ENCODE measurements at places on chromosomes 6 and 20.

GRCh38 chr6:20574355-20574754, 40.1 kb downstream of the CDKAL1 start:
- DNase-seq, result no peak

DNA sequence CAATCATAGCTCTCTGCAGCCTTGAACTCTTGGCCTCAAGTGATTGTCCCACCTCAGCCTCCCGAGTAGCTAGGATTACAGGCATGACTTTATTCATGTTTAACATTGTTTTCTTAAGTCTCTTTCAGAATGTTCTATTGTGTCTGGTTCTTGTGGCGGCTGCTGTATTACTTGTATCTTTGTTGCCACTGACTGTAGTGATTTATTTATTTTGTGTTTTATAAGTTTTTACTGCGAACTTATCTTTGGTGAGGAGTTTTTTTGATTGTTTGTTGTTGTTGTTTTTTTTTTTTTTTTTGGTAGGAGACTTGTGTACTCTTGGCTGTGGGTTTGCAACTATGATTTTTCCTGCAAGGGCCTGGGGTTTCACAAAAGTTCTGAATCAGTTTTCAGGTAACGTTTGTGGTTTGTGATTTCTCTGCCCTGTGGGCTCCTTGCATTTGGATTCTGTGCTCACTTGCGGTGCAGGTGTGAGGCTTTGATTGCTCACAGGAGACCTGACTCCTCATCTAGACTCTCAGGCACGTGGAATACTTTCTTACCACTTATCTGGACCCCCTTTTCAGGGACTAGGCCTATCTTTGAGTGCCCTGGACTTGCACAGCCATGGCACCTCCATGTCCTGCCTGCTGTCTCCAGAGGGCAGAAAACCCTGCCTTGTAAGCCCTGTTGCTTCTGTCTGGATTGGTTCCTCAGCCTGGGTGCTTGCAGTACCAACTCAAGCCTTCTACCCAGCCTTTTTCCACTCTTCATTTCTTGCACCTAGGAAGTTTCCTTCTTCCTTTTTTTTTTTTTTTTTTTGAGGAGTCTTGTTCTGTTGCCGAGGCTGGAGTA, 25.2 kb downstream of the KIF25 start:
- no peak for DNase-seq

DNA sequence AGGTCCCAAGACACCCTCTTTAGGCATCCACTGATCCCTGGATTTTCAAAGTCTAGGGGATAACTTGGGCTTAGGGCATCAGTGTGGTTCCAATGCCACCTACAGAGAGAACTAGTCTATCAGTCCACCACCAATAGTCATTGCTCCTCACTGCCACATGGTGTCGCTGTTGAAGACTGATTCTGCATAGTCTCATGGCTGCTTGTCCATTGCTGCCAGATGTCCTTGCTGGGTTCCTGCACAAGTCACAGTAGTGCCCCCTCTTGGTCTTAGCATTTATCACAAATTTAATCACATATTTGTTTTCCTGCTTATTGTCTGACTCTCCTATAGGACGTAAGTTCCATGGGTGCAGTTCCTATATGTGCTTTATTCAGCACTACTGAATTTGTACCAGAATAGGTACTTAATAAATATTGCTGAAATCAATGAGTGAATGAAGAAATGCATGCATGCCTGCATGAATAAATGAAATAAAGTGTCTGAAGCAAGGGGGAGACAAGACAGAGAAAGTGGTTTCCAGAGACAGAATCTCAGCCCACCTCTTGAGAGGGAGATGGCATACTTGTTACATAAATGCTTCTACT, 45.9 kb upstream of the RALY start:
- DNase-seq, result no peak

GRCh38 chr6:99905209-99906106, 88.6 kb downstream of the MCHR2 start:
- DNase-seq, result no peak

DNA sequence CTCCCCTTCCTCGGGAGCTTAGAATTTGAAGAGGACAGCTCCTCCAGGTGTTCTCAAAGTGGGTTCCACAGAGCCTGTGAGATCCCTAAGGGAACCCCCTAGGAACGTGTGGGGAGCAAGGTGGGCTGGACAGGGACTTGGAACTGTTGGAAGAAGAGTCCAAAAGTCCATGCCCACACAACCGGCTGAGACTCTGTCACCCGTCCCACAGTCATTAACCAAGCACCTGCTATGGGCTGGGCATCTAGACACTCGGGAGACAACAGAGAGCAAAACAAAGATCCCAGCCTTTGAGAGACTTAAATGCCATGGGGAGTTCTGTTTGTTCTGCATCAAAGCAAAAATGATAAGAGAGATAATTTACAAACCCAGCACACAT, 51.9 kb upstream of the SAYSD1 start:
- no peak for DNase-seq

GRCh38 chr20:8218861-8219260, 86.8 kb downstream of the PLCB1 start:
- no peak for DNase-seq

GRCh38 chr20:38032585-38033329, 499 bp downstream of the TTI1 start:
- peak; percentile 37 for DNase-seq

- no peak for DNase-seq
These were observed 230.3 kb upstream of the ECI2 start for GRCh38 chr6:4365686-4366085.

DNA sequence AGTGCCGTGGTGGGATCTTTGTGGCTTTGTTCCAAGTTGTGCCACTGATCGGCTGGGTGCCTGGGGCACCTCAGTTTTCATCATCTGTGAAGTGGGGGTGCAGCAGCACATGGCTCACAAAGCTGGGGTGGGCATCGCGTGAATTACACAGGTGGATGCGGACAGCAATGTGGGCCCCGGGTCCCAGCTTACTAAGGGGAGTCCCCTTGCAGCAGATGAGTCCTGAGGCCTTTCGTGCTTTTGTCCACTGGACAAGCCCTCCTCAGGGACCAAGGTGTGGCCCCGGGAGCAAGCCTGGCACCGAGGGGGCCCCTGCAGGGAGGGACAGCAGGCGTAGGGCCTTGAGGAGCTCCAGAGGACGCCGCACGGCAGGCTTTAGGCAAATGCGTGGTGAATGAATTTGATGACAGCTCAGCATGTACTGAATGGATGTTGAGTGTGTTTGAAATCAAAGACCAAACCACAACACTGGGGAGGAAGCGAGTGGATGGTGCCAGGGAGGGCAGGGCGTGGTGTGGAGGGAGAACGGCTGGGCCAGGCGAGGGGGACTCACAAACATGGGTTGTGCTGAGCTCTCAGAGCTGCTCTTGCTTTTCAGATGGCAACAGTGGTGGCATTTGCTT, 53.2 kb downstream of the IRF4 start:
- no peak for DNase-seq

DNA sequence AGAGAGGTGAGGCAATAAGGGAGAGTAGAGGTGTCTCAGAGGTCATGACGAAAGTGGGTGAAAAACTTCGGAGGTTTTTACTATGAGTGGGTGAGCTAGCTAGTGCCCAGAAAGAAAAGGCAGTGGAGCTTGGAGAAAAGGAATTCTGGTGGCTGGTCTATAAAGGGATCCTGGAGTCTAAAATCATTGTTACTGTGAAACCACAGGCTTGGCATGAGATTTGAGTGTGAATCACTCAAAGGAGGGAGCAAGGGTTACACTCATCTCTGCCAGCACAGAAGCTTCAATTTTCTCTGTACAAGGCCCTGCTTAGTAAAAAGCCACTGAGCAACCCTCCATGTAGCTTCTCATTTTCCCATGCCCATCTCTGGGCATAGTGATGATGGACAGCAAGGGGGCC, 47.5 kb downstream of the CD83 start:
- DNase-seq, result no peak

DNA sequence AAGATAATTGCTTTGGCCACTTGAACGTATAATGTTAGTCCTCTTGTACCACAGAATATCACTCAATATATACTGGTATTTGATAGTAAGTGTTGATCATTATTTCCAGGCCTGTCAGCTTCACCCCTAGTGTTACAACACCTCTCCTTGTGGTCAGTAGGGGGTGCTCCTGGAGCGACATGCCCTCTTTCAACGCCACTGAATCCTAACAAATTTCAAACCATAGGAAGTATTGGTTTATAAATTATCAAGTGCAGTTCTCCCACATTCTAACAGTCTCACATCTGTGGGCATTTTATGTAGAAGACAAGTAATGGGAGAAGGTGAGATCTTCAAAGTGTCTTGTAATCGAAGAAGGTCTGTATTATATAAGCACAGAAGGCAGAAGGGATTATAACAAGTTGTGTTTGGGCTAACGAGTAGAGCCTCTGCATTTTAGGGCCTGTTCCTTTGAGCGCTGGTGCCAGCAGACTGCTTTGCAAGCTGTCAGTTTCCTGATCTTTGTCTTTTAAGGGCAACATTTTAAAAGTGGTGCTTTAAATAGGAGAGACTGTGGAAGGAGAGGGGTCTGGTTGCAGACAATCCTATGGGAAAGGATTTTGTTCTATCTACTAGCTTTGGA, 57.1 kb upstream of the CEP162 start:
- DNase-seq, result no peak

DNA sequence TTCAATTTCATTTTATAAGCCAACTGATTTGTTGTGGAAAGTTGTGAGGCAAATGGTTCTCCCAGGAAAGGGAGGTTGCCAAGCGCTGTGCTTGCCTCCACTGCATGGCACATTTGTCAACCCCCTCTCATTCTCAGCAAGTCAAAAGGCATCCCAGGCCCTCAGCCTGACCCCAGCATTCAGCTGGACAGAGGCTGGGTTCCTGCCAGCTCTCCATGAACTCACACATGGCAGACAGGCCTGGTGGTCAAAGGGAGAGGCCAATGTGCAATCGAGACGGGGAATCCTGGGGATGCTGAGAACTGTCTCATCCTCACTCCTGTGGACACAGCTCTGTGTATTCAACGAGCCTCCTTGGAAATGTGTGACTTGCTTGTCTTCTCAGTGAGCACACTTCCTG, 106.0 kb upstream of the CDH4 start:
- no peak for DNase-seq

DNA sequence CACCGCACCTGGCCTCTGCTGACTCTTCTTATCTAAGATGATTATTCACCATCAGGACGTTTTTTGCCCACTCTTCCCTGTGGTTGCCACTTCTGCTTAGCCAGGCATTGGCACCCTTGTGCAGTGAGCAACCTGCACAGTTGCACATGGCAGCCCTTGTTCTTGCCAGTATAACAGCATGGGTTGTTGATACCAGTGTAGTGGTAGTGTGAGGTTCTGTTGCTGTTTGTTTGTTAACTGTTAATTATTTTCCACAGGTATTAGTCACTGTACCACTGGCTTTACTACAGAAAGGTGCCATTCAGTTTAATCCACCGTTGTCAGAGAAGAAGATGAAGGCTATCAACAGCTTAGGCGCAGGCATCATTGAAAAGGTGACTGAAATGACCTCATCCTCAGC, 52.1 kb downstream of the DEK start:
- no peak for DNase-seq

DNA sequence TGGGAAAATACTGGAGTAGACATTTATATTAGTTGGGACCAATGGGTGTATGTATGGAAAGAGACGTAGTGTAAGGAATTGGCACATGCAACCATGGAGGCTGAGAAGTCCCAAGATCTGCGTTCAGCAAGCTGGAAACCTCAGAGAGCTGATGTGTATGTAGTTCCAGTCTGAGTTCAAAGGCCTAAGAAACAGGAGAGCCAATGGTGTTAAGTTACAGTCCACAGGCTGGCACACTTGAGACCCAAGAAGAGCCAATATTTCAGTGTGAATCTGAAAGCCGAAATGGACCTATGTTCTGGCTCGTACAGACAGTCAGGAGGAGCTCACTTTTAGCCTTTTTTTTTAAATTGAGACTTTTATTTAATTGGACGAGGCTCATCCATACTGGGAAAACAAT, 244.2 kb downstream of the CDKAL1 start:
- DNase-seq, result no peak

- DNase-seq, result no peak
These were observed 120.9 kb upstream of the IRAK1BP1 start for GRCh38 chr6:78746457-78746856.

DNA sequence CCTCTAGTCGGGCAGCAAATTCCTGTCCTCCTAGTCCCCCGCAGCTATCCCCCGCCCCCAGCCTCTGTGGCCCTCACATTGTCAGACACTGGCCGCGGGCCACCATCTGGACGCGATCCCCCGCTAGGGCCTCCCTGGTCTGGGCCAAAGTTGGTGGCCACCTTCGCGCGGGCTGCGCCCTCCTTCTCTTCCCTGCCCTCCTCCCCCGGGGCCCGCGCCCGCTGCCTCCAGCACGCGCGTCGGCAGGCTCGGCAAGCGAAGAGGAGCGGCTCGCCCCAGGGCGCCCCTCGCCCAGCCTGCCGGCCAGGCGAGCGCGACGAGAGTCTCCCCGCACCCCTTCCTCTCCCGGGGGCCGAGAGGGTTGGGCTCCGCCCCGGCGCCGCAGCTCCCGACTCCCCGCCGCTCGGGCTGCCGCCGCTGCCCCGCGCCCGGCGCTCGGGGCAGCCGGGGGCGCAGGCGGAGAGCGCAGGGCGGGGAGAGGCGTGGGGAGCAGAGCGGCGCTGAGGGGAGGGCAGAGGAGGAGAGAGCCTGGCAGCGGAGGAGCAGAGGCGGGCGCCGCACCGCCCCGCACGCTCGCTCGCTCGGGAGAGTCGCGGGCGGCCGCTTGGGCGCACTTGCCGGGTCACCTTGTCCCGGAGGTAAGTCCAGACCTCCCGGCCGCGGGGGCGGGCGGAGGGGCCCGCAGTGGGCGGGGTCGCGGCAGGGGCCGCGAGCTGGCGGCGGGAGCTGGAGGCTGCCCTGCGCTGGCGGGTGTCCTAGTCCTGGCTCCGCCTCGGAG, at the start of gene SYNDIG1:
Gene SYNDIG1 (plus strand): TSS at position 514 of the 778 bp plus-strand sequence. CDS start 73,469 bp downstream, outside the sequence.
- DNase-seq, result no peak

GRCh38 chr6:166781331-166781730, 154.3 kb upstream of the RPS6KA2 start:
- DNase-seq, result no peak

- no peak for DNase-seq
These were observed 8.3 kb upstream of the NCOA3 start for GRCh38 chr20:47493175-47493962.

- no peak for DNase-seq
These were observed 114.3 kb downstream of the GJA1 start for GRCh38 chr6:121549736-121550135.

GRCh38 chr6:10140136-10140535, 274.7 kb downstream of the TFAP2A start:
- no peak for DNase-seq

- DNase-seq, result no peak
These were observed 787 bp upstream of the CARMIL1 start for GRCh38 chr6:25278261-25278913.

- DNase-seq, result no peak
These were observed 281.7 kb upstream of the PRDM1 start for GRCh38 chr6:105804424-105804823.

DNA sequence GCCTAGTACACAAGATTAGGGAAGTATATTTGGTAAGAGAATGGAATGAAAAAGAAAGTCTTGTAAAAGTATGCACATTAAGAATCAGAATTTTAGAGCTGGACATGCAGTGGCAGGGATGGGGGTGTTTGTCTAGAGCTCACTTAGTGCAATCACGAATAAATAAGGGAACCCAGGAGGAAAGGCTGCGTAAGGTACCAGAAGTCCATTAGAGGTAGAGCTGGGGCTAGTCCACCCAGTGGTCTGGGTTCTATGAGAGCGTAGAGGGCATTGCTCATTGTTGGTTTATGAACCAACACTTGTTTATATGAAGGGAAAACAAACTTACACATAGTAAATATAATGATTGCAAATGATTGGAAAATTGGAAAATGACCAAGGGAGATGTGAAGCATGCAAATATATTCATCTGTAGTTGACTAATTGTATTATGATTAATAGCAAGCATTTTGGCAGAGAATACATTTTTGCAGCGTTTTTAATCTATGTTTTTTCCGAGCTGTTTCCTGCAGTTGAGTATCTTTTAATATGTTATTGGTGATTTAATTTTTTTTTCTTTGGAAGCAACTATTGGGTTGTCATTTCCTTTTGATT, 3.2 kb downstream of the CDC40 start:
- no peak for DNase-seq

GRCh38 chr6:161477876-161478425, 204.1 kb upstream of the AGPAT4 start:
- DNase-seq, result no peak
